HTR-8/SVneo (cell line): ENCODE measurements at places on chromosomes 16 and 17.

DNA sequence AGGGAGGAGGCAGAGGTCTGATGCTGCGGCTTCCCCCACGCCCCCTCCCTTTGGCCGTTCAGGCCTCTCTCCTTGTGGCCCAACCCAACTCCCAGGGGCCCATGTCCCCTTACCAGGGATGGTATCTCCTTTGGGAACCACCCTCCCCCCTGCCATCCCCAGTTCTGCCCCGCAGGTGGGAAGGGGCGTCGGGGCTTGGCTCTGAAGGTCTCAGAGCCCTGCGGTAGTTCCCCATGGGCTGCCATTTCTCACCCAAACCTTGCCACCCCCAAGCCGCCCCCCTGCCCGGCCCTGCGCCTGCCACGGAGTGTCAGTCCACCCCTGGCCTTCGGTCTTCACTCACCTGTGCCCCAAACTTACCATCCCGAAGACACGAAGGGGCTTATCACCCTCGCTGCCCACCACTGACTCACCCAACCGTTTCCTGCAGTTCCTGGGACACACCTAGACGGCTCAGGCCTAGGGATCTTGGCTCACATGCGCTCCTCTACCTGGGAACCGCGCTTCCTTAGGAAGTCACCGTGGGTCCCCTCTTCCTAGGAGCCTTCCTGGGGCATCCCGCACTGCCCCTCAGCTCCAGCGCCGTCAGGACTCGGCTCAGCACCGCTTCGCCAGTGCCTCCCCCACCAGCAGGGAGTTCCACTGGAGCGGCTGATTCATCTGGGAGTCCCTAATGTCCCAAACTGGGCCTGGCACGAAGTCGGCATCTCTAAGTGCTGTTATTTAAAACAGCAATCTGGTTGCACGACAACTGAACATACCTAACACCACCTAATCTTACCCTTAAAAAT lies 1.1 kb upstream of the DOC2A start:
- DNase-seq, result no peak

GRCh38 chr17:50064253-50065001 lies 8.5 kb downstream of the ITGA3 start:
- DNase-seq, result peak; percentile 93

DNA sequence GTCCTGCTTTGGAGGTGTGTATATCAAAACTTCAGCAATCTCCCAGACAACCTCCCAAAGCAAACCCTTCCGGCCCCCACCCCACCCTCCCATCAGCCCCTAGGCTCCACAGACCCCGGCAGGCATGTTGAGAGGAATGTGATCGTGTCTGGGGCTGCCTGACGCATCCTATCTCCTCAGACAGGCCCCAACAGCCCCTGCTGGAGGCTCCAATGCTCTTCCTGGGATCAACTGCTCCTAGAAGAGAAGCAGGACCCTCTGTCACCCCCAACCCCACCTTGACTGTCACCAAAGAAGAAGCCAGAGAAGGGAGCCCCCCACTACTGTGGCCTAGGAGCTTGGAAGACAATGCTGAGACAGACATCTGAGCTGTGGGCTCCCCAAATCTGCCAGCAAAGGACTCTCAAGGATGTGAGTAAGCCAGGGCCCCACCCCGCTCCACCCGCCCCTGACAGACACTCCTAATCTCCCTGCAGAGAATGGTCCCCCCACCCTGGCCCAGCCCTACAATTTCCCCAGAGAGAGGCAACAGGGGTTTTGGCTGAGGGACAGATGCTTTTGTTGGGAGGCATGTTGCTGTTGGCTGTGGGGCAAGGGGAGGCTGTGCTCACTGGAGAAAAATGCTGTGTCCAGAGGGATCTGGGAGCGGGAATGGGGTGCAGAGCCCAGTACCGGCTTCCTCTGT lies 1.6 kb upstream of the KRT14 start:
- no peak for DNase-seq

GRCh38 chr17:59642565-59642964 lies 22.9 kb downstream of the CLTC start:
- no peak for DNase-seq

DNA sequence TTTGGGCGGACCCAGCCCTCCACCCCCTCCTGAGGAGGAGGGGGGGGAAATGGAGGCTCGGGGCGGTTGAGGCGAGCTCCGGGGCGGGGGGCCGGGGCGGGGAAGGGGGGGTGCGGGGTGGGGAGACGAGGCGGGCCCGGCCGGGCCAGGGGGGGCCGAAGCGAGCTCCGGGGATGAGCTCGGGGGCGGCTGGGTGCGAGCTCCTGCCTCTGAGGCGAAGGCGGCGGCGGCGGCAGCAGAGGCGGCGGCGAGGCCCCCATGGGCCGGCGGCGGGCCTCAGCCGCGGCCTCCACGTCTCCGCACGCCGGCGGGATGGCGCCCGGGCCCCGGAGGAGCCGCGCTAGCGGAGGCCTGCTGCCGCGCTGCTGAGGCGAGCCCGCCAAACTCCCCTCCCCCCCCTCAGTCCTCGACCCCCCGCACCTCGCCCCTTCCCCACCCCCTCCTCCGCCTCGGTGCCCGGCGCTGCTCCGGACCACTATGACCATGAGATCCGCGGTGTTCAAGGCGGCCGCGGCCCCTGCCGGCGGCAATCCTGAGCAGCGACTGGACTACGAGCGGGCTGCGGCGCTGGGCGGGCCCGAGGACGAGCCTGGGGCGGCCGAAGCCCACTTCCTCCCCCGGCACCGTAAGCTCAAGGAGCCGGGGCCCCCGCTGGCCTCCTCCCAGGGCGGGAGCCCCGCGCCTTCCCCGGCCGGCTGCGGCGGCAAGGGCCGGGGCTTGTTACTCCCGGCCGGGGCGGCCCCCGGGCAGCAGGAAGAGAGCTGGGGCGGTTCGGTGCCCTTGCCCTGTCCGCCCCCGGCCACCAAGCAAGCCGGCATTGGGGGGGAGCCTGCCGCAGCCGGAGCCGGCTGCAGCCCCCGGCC lies 596 bp downstream of the MSL1 start:
- no peak for DNase-seq

GRCh38 chr17:81891303-81891552 lies 158 bp downstream of the ALYREF start:
- DNase-seq, result no peak

- no peak for DNase-seq
Observed at GRCh38 chr16:8894736-8895334, 12.7 kb downstream of the LITAFD start.

DNA sequence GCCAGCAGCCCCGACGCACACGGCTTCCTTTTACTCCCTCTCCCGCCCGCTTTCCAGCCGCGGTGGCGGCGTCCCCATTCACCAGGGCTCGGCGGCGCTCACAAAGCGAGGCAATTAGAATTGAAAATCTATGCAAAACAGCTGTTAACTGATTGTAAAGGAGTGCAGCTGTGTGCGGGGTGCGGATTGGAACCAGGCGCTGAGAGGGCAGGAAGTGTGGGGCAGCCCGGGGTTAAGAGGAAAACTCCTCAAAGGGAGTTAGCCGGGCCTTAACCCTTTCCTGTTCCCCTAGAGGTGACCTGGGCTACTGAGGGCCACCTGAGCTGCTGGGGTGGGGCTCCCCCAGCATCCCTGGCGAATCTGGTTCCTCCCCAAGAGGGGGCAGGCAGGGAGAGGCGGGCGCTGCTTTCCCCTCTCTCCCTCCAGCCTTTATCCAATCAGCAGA lies 5.8 kb upstream of the GSE1 start:
- DNase-seq, result no peak

GRCh38 chr16:28139530-28139929 lies 72.2 kb downstream of the XPO6 start:
- DNase-seq, result no peak

GRCh38 chr17:12691173-12691572 lies 25.5 kb downstream of the MYOCD start:
- DNase-seq, result no peak

DNA sequence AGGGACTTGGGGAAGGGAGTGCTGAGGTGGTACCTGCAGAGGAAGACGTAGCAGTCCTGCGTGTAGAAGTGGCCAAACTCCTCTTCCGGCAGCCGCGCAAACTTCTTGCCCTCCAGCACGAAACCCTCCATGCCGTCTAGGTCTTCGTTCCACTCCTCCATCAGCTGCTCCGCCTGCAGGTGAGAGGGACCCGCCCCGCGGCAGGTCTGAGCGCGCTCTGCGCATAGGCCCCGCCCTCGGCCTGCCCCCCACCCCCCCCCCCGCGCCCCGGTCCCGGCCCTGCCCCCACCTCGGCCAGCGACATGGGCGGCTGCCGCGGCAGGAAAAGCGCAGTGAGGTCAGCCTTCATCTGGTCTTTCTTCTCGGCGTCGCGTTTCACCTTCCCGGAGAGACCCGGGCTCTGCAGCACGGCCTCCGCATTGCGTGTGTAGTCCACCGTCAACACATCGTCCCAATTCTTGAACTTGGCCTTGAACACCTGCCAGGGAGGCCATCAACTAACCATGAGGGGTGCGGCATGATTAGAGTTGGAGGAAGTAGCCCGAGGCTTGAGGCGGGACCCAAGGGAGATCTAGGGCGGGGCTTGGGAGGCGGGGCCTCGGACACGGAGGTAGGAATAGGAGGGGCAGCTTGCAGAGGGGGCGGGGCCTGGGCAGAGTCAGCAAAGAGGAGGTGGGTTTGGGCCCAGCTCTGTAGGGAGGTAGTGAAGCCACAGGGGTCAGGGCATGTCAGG lies 11.5 kb downstream of the FLII start:
- DNase-seq, result no peak

DNA sequence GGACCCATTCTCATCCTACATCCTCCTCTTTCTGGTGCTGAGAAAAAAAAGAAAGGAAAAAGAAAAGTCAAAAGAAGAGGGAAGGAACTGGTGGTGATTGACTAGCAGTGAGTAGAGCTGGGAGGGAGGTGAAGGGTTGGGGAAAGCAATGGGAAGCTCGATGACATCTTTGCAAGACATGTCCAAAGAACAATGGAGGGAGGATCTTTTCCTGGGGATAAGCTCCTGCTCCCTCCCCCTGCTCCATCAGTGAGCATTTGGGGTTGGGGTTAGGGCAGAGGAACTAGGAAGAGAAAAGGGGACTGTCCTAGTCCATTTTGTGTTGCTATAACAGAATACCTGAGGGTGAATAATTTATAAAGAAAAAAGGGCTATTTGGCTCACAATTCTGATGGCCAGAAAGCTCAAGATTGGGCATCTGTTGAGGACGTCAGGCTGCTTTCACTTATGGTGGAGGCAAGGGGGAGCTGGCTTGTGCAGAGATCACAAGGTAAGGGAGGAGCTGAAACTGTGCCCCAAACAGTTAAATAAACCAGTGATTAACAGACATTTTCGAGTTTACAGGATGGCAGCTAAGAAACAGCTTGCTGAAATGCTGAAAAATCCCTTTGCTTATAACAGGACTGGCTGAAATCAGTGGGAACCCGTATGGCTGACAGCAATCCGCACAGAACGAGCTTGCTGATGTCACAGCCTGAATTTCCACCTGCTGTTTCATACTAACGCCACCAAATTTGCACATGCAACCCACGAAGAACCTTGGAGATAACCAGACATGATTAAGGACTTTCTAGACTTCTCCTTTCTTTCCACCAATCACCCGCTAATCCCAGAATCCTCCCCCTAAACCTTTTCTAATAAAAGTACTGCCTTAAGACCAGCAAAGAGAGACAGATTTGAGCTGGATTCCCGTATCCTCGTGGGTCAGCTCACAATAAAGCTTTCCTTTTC lies 1.6 kb upstream of the ODF4 start:
- no peak for DNase-seq

DNA sequence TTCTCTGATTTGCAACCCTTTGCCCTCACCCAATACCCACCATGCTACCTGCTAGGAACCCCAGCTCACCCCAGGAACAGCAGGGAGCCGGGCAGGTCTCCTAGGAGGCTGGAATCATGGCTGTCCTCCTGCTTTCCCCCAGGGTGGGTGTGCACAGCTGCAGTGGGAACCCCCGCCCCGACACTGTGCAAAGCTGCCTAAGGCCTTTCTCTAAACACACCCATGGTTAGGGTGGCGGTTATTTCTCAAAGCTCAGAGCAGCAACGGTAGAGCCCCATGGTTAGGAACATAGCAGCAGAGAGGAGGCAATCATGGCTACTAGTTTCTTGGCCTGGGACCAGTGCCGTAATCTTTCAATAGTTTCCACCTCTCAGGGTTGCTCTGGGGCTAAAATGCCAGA lies 52.2 kb downstream of the ABCC12 start:
- DNase-seq, result no peak

DNA sequence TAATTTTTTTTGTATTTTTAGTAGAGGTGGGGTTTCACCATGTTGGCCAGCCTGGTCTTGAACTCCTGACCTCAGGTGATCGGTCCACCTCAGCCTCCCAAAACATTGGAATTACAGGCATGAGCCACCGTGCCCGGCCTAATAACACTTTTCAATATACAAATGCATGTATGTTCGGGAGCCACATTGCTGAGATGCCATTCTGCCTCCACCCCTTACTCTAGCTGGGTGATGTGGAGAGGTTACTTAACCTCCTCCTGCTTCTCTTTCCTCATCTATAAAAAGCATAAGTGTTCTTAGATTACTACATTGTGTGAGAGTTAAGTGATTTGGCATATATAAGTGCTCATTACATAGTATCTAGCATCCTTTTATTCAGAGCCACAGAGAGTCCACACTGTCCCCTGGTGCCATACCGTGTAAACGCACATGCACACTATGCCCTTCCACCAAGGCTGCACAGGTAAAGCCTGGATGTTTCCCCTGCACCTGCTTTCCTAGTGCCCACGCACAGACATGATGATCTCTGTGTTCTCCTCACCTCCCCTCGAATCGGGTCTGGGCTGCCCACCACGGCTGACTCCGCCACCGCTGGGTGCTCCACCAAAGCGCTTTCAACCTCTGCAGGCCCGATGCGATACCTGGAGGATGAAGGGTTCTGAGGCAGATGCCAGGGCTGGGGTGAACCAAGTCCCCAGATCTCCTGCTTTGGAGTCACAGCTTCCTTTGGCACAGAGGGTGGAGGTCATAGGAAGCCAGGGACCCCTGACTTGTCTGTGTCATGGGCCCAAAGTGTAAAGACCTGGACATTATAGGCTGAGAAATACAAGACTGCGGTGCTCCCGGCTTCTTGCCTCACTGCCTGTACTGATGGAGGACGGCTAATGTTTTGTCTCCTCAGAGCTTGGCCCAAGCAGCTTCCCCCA lies 49.0 kb upstream of the ACSM2B start:
- no peak for DNase-seq

- no peak for DNase-seq
Observed at GRCh38 chr17:79625706-79626105, 14.9 kb upstream of the RBFOX3 start.

DNA sequence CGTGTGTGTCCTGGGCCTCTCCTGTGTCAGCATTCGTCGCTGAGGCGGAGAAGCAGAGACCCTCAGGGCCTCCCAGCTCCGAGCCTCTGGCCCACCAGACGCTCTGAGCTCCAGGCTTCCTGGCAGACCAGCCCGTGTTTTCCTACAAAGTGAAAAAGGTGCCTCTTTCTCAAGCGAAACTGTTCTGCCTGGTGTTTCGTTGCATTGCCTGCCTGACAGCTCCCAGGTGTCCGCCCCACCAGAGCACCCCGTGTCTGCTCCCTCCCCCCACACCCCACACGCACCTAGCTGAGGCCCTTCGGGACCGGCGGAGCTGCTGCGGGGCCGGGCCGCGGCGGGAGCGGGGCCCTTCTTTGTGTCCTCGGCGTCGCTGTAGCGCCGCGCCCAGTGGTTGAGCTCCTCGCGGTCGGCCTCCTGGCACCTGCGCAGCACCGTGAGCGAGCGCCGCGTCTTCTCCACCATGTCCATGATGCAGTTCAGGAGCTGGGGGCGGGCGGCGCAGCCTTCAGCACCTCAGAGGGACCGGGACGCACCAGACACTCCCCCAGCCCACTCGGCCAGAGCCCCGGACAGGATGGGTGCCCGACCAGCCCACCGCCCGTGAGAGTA lies 14.7 kb upstream of the PABPN1L start:
- no peak for DNase-seq

- peak; percentile 88 for DNase-seq
Observed at GRCh38 chr16:29900102-29900887, at the start of gene ASPHD1. TSS of gene ASPHD1 (plus strand) at chr16:29900488. CDS start at chr16:29900972, 484 bp downstream.

GRCh38 chr16:86797700-86798099 lies 219.4 kb downstream of the FOXL1 start:
- no peak for DNase-seq

GRCh38 chr16:1981398-1981836 lies at the start of gene NOXO1:
TSS of gene NOXO1 (minus strand) at chr16:1981469. CDS start at chr16:1981179, 290 bp downstream.
- no peak for DNase-seq
